ENCODE measurements at places on chromosomes 7 and 10.

DNA sequence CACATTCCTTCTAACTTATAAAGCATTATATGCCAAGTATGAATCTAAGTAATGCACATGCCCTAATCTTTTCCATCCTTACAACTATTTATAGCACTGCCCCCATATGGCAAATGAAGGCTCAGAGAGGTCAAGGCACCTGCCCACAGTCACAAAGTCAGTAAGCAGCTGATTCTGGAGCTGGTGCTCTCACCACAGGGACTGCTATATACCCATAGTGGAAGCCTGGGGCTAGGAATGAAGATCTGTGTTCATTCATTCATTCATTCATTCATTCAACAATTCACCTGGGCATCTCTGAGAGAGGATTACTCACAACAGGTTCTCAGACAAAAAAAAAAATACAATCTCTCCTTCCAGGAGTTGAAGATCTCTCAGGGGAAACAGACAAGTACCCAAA is 213.4 kb downstream of the KCNMA1 start:
- DNase-seq = no peak

- no peak for DNase-seq
These were observed 24.4 kb downstream of the EPHB4 start for GRCh38 chr7:100802951-100803350.

GRCh38 chr7:111844904-111845671 is 282.8 kb upstream of the IMMP2L start:
- no peak for DNase-seq

DNA sequence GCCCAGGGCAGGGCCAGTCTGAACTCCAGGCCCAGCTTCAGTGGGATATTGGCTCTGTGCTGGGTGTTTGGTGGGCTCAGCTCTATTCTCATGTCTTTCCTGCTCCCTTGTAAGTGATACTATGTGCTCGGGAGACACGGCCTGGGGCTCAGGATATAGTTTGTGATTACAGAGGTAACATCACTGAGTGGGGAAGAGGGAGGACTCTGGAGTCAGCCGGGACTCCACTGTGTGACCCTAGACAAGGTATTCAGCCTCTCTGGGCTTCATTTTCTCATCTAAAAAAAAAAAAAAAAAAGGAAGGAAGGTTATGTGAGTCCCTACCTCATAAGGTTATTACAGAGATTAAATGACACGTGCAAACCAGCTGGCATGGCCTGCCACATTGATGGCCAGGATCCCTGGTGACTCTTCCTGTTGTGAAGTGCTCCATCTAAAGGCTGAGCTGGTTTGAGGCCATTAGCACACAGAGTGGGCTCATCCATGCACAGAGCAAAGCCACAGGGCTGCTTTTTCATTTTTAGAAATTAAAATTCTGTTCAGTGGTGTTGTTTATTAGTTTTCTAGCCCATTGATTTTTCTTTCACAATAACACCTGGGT is 15.7 kb downstream of the SLC13A4 start:
- no peak for DNase-seq

- no peak for DNase-seq
These were observed 11.8 kb downstream of the WDFY4 start for GRCh38 chr10:48696535-48696873.

GRCh38 chr7:137120690-137121089 is 222.8 kb downstream of the PTN start:
- no peak for DNase-seq

- DNase-seq = peak; percentile 25
These were observed 29.1 kb downstream of the NUDCD3 start for GRCh38 chr7:44461387-44461786.

DNA sequence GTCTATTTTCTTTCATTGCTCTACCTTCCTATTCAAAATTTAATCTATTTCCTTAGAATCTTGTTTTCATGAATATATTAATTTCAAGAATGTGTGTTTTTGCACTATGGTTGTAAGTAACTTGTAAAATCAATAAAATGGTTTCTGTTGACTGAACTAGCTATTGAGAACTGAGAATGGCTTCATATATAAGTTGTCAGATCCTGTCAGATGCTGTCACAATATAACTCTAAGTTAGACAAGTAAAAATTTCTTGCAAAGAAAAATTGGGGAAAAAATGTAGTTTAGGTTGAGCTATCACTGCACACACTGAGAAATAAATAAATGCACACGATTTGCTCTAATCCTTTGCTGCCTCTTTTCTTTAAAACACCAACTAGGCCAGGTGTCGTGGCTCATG is 89.8 kb downstream of the RAB11FIP2 start:
- DNase-seq = no peak

DNA sequence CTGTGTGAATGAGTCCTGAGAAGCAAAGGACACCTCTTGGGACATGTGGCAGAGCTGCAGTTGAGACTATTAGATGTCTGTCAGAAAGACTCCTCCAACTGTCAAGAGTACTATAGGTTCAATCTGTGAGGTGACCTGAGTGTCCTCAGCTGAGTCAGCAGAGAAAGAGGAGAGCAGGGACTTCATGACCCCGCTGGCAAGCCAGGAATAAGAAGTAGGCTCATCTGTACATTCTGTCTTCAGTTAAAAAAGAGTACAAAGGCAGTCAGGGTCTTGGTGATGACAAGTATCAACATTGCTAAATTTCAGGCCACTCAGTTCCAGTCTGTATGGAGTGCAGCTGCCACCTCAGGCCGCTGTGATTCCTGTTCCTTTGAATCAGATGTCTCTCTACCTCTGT is 25.1 kb downstream of the HECTD2 start:
- DNase-seq = no peak

GRCh38 chr7:18902892-18903291 is 214.5 kb downstream of the TWIST1 start:
- DNase-seq = no peak

DNA sequence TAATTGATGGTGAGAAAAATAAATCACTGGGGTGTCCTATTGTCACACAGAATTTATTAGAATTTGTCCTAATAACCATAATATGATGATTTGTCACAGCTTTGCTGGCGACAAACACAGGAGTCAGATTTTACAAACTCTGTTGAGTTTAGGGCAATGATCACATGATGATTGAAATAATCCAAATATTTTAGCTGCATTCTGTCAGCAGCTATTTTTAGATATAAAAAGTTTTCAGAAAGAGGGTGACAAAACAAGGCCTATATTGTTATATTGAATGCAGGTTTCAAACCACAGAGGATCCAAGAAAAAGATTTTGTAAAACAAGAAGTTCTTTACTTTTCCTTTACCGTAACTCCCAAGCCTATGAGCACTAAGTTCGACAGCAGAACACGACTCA is 178.8 kb downstream of the ADAM12 start:
- DNase-seq = no peak

- DNase-seq = no peak
These were observed 32.4 kb downstream of the TACC2 start for GRCh38 chr10:122021379-122021778.

DNA sequence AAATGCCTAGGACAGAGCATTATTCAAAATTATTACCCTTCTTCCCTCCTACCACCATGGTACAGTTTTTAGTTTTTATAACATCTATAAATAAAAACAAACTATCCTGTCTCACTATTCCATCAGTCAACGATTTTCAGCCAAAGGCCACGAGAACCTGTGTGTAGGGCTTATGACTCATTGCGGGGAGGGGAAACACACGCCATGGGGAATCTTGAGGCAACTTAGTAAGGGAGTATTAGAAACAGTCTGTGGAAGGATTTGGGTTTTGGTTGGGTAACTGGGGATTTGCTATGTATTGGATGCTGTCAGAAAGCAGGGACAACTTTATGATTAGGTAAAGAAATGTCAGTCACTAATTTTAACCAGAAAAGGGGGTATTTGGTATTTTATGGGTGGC is 14.7 kb downstream of the GPR141 start:
- DNase-seq = no peak

DNA sequence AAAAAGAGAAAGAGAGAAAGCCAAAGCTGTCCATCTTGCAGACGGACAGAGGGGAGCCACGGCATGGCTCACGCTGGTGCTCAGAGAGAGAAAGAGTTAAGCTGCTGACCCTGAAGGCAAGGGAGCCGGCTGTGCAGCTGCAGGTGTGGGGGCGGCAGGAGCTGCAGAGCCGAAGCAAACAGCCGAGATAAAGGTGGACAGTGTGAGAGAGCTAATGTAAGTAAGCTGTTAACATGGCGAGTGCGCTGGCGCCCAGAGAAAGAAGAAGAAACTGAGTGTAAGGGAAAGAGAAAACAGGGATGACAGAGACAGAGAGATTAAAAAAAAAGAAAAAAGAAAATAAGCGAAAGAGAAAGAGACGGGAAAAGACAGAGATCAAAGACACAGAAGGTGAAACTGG is 18.2 kb downstream of the COL17A1 start:
- DNase-seq = no peak

GRCh38 chr10:12628964-12629766 is 279.8 kb downstream of the CAMK1D start:
- DNase-seq = no peak

DNA sequence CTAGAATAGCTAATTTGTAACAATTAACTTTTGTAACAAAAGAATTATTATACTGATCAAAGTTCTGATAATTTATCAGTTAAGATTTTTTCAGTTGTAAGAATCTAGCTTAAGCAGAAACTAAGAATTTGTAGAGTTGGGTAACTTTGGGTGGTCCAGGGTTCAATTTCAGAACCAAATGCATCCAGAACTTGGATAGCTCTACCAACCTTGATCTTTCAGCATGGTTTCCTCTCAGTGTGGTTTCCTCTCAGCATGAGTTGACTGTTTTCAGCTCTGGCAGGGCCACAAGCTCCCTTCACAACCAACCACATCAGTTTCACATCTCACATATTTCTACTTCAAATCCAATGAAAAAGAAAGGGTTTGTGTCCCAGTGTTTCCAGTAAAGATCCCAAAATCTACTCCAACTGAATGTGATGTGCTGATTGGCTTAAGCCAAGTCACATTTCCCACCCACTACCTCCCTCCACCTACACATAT is 3.3 kb upstream of the FAS start:
- DNase-seq = no peak

DNA sequence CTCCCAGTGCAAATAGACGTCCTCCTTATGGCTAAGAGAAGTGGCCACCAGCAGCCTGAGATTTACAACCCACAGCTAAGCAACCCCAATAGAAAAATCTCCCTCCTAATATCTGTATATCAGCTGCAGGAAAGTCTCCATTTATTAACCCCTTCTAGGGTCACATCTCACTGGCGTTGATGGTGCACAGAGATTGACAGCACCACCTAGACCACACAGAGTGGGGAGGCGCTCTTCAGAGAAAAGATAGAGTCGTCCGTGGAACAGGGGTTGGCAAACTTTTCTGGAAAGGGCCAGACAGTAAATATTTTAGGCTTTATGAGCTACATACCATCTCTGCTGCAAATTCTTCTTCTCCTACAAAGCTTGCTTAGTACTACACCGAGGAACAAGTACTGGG is 60.0 kb downstream of the NAMPT start:
- DNase-seq = no peak

DNA sequence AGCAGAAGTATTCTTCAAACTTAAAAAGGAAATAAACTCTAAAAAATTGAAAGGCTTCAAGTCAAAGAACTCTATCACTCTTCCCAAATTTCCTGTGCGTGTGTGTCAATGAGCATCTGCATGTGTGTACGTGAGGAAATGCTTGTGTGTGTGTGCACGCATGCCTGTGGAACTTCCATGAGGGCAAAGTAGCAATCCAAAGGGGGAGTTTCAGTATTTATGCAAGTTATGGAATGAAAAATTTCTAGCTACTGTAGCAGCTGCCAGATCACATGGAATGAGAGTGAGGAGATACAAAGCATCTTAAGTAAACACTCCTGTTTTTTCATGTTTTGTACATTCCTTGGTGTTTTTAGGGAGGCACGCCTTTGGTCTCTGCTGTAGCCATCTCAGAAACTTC is 152.6 kb downstream of the RAPGEF5 start:
- DNase-seq = no peak

- DNase-seq = no peak
These were observed 62.1 kb upstream of the DNAAF5 start for GRCh38 chr7:664402-664775.

DNA sequence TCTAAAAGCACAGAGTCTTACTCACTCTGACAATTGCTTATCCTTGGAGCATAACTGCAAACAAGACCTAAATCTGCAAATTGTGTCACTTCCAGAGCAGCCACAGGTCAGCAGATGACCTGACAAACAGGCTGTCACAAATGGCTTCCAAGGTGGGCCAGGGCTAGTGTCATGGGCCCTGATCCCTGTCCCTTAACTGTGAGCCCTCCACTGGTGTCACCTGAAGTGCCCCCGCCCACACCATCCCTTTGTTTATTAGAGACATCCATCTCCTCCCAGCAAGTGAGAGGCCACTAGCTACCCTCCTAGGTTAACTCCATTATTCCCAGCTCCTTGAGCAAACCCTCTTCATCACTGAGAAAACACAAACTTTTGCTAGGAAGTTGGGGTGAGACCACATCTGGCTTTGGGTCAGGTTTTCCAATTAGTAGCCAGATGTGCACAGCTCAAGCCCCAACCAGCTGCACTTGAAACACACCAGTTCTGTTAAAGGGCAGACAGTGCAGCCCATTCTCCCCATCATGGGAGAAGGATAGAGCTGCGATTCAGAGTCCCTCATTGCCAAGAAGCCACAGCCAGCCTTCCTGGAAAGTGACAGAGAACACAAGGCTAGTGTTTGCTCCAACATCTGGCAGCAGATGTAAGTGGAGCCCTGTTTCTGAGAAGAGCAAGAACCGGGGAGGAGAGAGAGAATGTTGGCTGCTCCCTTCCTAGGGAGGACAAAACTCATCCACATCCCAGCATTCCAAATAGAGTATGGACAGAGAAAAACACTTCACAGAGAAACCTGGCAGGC is 75.7 kb upstream of the NANOS1 start:
- DNase-seq = no peak

GRCh38 chr10:69047111-69047832 is 40.6 kb upstream of the SRGN start:
- no peak for DNase-seq

GRCh38 chr10:95125582-95125981 is 56.3 kb upstream of the CYP2C8 start:
- no peak for DNase-seq

DNA sequence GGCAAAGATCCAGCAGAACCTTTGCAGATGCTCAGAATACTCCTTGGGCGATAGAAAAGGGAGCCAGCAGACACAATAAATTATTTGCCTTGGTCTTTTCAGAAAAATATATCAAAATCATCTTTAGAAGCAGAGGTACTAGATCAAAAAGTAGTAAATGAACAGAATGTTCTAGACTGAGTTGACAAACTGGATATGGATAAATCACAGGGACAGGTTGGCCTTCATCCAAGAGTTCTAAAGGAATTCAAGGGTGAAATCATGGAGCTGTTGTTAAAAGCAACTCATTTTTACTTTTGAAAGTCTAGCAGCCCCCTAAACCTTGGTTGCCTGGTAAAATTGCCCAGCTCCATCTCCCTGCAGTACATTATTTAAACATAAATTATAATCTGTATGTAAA is 99.1 kb downstream of the PLCE1 start:
- DNase-seq = no peak

- DNase-seq = no peak
These were observed 235.3 kb downstream of the PHF14 start for GRCh38 chr7:11208883-11209465.

GRCh38 chr10:89296220-89296648 is 5.6 kb upstream of the IFIT2 start:
- no peak for DNase-seq

GRCh38 chr10:6796231-6796630 is 216.2 kb upstream of the PRKCQ start:
- DNase-seq = no peak

Measured in stimulated activated CD4-positive, alpha-beta T cell treated with anti-CD3 and anti-CD28 coated beads, TNF-alpha, amount 100 ng/mL, for 48 hours (primary cell).